ENCODE measurements at places on chromosomes 4 and X.

- DNase-seq = no peak
- no peaks in the 10 kb centered on the region for H3K4me1 ChIP-seq
- no peak overlapping the region for H3K27ac ChIP-seq
Measured at GRCh38 chr4:10437735-10438134, 19.5 kb downstream of the ZNF518B start.

DNA sequence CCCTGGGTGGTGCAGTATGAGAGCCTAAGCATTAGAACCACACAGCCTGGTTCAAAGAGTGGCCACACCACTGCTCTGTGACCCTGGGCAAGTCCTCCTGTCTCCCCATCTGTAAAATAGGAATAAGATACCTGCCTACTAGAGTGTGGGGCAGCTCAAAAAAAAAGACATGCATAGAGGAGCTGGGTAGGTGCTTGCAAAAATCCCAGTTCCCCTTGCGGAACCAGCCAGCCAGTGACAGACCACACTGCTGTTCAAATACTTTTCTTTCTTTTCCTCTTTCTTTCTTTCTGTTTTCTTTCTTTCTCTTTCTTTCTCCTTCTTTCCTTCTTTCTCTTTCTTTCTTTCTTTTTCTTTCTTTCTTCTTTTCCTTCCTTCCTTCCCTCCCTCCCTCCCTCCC, 63.0 kb upstream of the TRIM2 start:
- H3K27ac ChIP-seq = no peak overlapping the region
- peaks cover 6% of the 10 kb centered on the region for H3K4me1 ChIP-seq
- no peaks in the 10 kb centered on the region for H3K36me3 ChIP-seq
- DNase-seq = no peak
- no peaks in the 10 kb centered on the region for H3K27me3 ChIP-seq

- H3K27ac ChIP-seq = no peak overlapping the region
- H3K4me3 ChIP-seq = no peak overlapping the region
- no peak for DNase-seq
- H3K36me3 ChIP-seq = no peaks in the 10 kb centered on the region
- H3K4me1 ChIP-seq = no peaks in the 10 kb centered on the region
Measured at GRCh38 chr4:16916719-16917337, 18.4 kb upstream of the LDB2 start.

GRCh38 chr4:173466101-173466500, 63.9 kb downstream of the HAND2 start:
- H3K4me3 ChIP-seq = no peak overlapping the region
- H3K27ac ChIP-seq = no peak overlapping the region
- H3K36me3 ChIP-seq = no peaks in the 10 kb centered on the region
